ENCODE measurements at places on chromosomes 12 and 14.

- no peak for DNase-seq
Observed at GRCh38 chr12:5140190-5140589, 96.5 kb downstream of the KCNA5 start.

GRCh38 chr12:46386877-46387629 lies 14.5 kb upstream of the SLC38A2 start:
- no peak for DNase-seq

GRCh38 chr12:28065889-28066630 lies 93.5 kb upstream of the PTHLH start:
- no peak for DNase-seq

GRCh38 chr12:93733358-93733757 lies 56.2 kb downstream of the CRADD start:
- no peak for DNase-seq

DNA sequence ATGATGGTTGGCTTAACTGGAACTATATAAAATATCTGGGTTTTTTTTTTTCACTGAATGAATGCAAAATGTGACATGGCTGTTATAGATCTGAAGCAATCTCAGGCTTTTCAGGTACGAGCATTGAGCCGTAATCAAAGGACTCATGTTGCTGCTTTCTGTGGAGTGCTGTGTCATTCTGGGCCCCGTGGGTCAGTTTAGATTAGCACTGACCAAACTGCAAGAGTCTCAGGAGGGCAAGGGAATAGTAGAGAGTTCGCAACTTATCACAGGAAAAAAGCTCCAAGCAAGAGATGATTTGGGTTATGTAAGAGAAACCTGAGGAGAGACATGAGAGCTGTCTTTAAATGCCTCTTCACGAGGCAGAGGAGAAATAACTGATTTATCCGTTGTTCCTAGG lies 59.1 kb downstream of the UBR7 start:
- no peak for DNase-seq

DNA sequence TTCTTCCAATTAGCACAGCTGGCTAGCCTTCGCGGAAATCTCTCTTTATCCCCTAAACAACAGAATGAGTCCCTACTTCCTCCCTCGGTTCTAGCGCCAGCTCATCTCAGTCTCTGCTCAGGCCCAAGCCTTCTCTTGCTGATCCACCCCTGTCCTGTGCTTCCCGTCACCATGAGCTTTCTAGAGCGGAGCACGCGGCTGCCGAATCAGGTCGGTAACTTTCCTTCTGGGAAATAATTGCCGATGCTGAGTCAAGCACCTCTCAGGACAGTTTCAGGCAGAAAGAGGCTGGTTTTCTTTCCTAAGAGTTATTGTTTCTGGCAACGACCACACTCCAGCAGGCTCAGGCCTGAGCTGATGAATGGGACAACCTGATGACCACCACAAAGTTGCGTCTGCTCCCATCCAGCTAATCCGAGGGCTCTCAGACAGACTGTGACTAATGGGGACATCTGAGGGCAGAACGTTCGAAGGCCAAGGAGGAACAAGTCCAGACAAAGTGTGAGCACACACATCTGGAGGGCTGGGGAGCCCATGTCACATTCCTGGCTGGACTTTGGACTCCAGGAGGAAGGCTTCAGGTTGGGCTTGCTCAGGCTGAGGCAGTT lies 13.6 kb upstream of the GPR68 start:
- no peak for DNase-seq

DNA sequence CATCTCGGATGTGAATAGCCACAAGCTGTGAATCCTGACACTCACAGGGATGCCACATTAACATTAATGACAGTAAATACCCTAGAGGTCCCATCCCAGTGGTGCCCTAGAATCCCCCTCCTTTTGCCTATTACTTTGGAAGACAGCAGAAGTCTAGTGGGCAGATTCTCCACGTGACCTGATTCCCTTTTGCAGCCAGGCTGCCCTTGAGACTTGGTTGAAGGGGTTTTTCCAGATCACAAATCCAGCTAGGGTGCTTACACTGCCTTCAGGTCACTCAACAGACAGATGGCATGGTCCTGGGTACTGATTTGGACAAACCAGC lies 8.7 kb downstream of the HDAC7 start:
- DNase-seq: no peak

- peak; percentile 43 for DNase-seq
Observed at GRCh38 chr14:71753126-71753830, 179.0 kb upstream of the RGS6 start.

Data from Panc1 (cell line).